Stimulated activated CD8-positive, alpha-beta memory T cell treated with anti-CD3 and anti-CD28 coated beads, Interleukin-7, amount 100 ng/mL, for 1 hour (primary cell): ENCODE measurements at places on chromosomes 12 and 14.

DNA sequence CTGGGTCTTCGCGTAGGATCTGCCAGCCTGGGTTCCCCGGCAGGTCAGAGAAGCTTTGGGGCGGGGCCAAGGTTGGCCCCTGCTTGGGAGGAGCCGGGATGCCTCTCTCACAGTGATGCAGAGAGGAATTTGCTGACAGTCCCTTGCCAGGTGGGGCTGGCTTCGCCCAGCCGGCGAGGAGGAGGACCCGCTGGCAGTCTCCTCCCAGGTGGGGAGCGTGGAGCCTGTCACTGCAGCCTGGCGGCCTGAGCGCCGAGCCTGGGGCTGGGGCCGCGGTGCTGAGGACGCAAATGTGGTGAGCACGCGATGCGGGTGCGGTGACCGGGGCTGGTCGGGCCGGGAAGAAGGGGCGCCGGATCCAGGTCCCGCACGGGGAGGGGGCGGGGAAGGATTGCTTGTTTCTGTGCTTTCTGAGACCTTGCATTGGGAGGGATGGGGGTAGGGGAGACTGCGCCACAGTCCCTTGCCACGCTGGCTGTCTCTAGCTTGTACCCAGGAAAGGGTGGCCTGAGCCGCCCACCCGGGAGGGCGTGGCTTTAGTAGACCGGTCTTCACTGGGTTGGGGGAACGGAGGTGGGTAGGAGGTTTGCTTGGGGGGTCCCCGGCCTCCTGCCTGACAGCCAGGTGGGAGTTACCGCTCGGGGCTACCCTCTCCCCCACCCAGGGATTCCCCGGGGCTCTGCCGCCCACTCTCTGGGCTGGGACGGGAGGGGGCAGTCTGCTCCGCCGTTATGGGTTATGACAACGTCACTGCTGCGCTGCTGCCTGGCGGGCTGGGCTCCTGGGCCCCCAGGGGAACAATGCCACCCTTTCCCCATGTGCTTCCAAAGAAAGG, at the start of gene TMEM63C:
TMEM63C (plus strand) TSS at position 196 of the 835 bp plus-strand sequence. CDS start 37,016 bp downstream, outside the sequence.
- no peak for DNase-seq

DNA sequence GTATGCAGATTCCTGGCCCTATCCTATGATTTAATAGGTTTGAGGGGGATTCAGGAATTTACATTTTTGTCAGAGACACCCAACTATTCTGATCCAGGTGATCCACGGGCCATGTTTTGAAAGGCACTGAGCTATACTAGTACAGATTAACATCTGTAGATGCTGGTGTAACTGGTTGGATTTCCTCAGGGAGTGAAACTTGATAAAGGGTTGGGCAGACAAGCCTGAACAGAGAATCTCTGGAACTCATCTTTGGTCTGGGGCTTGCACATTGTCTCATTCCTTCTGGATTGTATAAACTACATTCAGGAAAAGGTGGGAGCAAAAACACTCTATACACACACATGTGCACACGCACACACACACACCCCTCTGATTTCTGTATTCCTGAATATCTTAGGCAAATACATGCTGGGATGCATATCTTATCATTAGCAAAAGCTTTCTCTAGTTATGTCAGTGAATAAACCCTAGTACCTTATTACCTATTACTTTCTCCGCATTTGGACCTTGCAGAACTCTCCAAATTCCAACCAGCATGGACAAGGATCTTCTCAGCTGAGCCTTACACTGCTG, 104.6 kb downstream of the SLC38A1 start:
- no peak for DNase-seq

DNA sequence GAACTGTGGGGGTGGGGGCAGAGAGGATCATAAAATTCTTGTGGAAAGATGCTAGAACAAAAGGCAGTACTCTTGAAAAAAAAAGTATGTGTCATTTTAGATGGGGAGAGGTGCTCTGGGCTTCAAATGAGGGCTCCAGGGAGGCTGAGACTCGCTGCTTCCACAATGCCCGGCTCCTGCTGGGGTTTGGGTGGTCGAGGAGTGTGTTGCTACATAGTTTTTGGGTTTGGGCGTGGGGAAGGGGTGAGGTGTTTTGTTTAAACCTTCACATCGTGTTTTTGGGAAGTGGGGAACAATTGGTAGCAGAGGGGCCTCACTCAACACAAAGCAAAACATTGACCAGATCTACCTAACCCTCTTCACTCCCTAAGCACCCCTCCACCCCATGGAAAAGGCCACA, 8.1 kb downstream of the ISCA2 start:
- DNase-seq: no peak

DNA sequence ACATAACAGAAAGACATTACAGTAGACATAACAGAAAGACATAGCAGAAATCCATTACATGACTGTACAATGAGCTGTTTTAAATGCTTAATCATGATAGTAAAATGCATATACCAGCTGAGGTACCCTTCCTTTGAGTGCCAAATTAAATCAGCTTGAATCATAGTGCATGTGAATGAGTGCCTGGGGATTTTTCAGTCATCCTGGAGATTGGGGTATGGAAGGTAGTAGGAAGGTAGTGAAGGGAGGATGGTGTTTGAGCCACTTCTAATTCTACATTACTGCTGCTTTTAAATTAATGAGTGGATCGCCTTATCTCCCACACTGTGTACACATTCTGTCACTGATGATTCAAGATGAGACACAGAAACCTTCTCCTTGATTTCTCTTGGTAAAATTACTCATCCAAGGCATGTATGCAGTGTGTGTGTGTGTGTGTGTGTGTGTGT, 534.2 kb downstream of the LRFN5 start:
- DNase-seq: no peak

- DNase-seq: no peak
These were observed 122.9 kb upstream of the NTF3 start for GRCh38 chr12:5308996-5309395.

DNA sequence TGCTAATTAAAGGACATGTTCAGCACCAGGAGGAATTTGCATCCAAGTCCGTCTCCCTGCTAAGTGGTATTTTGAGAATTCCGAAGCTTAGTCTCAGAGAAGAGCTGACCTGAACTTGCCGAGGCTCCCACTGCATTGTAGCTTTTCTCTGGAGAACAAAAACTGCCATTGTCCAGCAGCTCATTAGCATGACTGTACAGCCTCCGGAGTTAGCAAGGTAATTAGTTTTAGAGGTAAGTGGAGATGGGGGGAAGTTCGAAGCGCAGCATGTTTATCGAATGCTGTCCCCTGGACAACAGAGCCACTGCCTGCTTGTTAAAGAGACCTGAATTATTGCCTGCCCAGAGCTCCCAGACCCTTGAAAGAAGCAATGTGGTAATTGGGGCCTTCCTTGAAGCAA, 160.3 kb upstream of the PELI2 start:
- DNase-seq: no peak
